Renal pelvis (tissue), 12 donors: ENCODE measurements at places on chromosomes 4 and X. TPM values are rescaled to one million over a fixed set of nuclear protein-coding genes. Genes with fewer than 3 reads are reported as not detected.

DNA sequence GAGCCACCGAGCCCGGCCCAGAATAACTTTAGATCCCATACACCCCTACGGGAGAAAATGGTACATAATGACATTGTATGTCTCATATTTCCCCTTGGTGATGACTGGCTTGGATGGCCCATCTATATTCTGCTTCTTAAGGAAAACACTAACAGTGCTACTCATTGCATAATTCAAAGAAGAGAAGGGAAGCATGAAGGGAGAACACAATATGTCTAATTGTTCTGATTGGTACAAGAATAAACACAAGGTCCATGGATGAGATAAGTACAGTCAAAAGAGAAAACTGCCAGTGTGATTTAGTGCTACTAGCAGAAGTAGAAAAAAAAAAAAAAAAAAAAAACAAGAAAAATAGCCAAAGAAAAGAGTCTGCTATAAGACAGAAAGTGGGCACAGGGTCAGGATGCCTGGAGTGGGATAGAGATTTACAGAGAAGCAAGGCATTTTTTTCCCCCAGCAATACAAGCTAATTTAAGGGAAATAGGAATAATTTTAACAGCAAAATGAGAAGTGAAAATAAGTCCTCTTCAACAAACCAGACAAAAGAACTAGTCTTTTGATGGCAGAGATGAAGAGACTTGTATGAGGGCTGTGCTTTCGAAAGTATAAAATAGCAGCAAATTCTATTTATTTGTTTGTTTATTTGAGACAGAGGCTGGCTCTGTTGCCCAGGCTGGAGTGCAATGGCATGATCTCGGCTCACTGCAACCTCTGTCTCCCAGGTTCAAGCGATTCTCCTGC, 96.5 kb upstream of the MAP3K15 start:
- no peak for DNase-seq

The TNIP3 gene
- 1.6 TPM for polyA plus RNA-seq

The TCEANC gene
- polyA plus RNA-seq: 4.8 TPM

The AKAP4 gene
- polyA plus RNA-seq: 0.21 TPM

- no peak for DNase-seq
These were observed 14.0 kb downstream of the ARHGEF6 start for GRCh38 chrX:136766785-136767103.

DNA sequence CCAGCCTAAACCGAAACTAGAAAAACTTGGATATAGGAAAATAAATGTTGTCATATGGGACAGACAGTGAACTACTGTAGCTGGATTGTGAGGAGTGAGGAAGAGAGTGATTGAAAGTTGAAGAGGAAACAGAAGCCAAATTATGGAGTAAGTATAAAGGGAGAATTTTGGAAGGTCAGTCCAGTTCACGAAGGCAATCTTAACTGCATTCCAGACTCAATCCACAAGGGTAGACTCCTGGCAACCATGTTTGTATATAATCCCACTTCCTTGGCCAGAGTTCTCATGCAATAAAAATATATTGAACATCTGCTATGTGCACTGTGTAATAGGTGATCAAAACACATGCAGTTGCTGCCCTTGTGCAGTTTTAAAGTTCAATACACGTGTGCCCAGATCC, 58.6 kb upstream of the CAMK2D start:
- no peak for DNase-seq

DNA sequence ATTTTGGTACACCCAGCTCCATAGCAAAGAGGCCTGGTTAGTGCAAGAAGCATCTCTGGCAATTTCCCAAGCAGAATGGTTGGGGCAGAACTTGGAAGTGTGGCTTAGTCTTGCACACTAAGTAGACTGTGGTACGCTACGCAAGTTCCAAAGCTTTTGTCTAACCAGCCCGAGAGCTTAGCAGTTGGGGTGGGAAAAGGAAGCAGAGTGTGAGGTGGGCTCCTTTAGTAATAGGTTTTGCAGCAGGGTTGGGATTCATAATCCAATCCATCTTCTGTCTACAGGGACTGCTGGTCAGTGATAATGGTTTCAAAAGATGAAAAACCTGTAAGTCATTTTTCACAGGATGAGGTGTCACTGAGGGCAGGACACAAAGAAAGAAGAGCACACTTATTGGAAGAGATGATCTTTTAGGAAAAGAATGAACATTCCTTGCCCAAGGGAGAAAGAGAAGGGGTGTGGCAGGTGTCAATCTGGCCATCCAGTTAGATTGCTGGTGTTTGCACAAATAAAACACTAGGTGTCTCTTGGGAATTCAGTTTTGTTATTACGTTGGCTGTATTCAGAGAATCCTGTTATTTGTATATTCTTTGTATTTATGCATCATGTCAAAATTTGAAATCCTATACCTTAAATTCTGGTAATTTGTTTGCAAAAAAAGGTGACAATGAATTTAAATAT, 244.3 kb downstream of the GPAT3 start:
- DNase-seq: no peak

The CFAP99 gene
- polyA plus RNA-seq: 0.84 TPM

The ARX gene
- not detected for polyA plus RNA-seq

- DNase-seq: no peak
These were observed 1425.5 kb downstream of the PCDH18 start for GRCh38 chr4:136106753-136107152.

DNA sequence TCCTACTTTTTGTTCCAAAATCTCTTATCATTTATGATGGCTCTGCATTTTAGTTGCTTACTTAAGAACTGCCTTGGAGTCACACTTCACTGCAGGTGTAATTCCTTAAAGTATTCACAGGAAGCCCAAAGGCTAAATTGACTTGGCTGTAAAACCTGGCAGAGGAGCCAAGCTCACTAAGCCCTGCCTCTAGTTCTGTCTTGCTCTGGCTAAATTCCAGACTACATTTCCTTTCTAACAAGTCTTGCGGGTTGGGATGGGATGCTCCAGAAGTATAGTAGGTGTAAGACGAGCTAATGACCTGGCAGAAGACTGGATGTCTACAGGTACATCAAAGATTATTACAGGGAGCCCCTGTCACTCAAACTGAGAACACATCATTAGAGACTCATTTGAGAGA, 924.0 kb upstream of the INTU start:
- DNase-seq: no peak

The TKTL2 gene
- polyA plus RNA-seq: not detected

The LYAR gene
- polyA plus RNA-seq: 19.8 TPM

DNA sequence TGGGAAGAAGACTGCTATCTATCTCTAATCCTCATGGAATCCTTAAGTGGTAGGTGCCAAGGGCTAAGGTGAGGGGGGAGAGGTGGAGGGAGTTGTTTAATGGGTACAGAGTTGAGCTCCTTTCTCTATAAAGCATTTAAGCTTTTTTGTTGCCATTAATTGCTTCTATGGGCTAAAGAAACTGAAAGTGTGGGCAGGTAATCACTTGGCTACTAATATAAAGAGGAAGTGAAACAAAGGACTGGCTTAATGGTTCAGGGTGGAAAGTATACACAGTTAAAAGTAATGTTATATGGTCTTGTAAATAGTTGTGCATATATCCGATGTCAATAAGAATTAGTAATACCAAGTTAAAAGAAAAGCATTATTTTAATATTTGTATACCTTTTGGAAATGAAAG, 83.9 kb downstream of the POLA1 start:
- no peak for DNase-seq

The ZNF718 gene
- polyA plus RNA-seq: 21.7 TPM

GRCh38 chr4:74474345-74475090, 29.6 kb downstream of the AREG start:
- DNase-seq: no peak
